ENCODE measurements at places on chromosomes 11 and 22. TPM values are rescaled to one million over a fixed set of nuclear protein-coding genes. Genes with fewer than 3 reads are reported as not detected.

DNA sequence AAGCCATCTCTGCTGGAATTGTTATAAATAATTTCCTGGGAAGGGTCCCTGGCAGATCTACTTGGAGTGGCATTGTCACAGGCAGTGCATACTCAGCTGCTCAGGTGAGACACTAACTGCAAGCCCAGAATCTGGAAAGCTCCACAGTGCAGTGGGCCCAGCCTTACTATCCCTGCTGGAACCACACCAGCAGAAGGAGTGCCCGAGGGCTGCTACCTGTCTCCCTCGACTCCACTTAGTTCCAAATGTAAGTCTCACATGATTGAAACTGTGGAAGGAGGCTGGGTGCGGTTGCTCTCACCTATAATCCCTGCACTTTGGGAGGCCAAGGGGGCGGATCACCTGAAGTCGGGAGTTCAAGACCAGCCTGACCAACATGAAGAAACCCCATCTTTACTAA lies 14.3 kb upstream of the SYVN1 start:
- peaks cover 10% of the 10 kb centered on the region for H3K4me1 ChIP-seq
- H3K4me3 ChIP-seq, result no peak overlapping the region
- H3K27ac ChIP-seq, result no peak overlapping the region
- H3K36me3 ChIP-seq, result no peaks in the 10 kb centered on the region
- DNase-seq, result no peak

The GDPD4 gene
- not detected for total RNA-seq

The RFPL3 gene
- not detected for total RNA-seq

DNA sequence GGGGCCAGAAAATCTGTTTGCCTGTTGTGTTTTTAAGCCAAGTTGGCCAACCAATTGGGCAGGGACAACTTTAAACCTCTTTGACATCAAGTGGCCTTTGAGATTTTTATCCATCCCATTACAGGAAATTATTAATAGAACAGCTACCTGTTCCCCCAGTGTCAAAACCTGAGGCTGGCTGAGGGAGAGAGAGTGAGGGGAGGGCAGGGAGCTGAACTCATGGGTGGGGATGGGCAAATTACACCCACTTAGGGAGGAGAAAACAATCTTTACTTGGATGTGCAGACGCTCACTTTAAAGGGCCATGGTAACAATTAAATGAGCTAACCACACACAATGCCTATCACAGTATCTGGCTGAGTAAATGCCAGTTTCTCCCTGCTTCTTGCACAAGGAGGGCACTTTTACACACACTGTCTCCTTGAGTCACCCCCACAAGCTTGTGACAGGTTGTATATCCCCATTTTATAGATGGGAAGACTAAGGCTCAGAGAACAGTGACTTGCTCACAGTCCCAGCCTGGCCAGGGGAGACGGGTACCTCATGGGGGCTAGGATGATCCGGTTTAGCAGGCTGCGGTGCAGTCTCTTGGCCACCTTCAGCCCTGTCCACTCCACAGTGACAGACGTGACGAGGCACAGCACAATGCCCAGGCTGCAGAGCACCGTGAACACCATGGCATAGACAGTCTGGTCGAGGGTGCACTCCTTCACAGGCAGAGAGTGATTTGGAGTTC lies 17.8 kb upstream of the KCNJ11 start:
- peak overlapping the region; percentile 82 for H3K27ac ChIP-seq
- DNase-seq, result no peak
- peaks cover 29% of the 10 kb centered on the region for H3K4me1 ChIP-seq
- no peaks in the 10 kb centered on the region for H3K27me3 ChIP-seq

Measured in upper lobe of left lung (tissue), 6 donors.